ENCODE measurements at places on chromosomes 4 and X. TPM values are rescaled to one million over a fixed set of nuclear protein-coding genes. Genes with fewer than 3 reads are reported as not detected.

The AGTR2 gene
- total RNA-seq, result 35.0 TPM

GRCh38 chr4:27293831-27294230 is 433.2 kb downstream of the STIM2 start:
- DNase-seq, result no peak
- no peaks in the 10 kb centered on the region for H3K4me1 ChIP-seq
- H3K36me3 ChIP-seq, result no peaks in the 10 kb centered on the region
- H3K27me3 ChIP-seq, result no peaks in the 10 kb centered on the region
- no peak overlapping the region for H3K27ac ChIP-seq
- H3K4me3 ChIP-seq, result no peak overlapping the region

DNA sequence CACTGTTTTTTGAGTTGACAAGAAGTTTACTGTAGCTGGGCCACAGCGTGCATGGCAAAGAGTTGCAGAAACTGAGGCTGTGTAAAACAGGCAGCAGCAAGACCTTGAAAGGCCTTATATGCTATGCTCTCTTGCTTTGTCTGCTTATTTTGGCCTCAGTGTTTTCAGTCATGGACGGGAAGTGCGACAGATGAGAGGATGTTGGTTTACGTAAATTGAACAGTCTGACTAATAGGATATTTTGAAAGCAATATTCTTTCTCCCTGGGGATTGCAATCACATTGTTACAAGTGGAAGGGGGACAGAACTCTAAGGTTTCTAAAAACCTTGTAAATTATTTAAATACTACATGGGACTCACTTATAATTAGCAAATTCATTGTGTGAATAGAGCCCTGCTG is 32.2 kb upstream of the MAGEA10 start:
- no peak overlapping the region for H3K4me3 ChIP-seq
- no peaks in the 10 kb centered on the region for H3K36me3 ChIP-seq
- H3K27me3 ChIP-seq, result no peaks in the 10 kb centered on the region
- DNase-seq, result peak; percentile 8
- H3K4me1 ChIP-seq, result no peaks in the 10 kb centered on the region
- H3K27ac ChIP-seq, result no peak overlapping the region

- peak; percentile 70 for DNase-seq
- peaks cover 4% of the 10 kb centered on the region for H3K4me1 ChIP-seq
- H3K4me3 ChIP-seq, result no peak overlapping the region
- peaks cover 3% of the 10 kb centered on the region for H3K36me3 ChIP-seq
- H3K27ac ChIP-seq, result no peak overlapping the region
These were observed 82.2 kb downstream of the DCLK2 start for GRCh38 chr4:150160473-150160872.

DNA sequence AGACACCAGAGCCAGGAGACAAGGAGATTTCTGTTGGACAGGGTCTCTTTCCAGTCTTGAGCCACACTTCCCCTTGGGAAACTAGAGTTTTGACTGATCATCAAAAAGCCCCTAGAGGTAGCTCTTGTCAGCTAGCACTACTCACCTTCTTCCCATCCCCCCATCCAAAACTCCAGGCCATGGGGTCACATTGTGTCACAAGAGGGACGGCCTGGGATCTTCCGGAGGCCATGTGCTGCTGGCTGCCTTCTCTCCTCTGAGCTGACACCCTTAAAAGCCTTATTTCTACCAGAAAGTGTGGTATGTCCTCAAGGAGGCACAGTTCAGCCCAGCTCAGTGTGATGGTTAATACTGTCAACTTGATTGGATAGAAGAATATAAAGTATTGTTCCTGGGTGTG is 7.8 kb downstream of the PNMA3 start:
- H3K4me1 ChIP-seq, result no peaks in the 10 kb centered on the region
- H3K27ac ChIP-seq, result no peak overlapping the region
- no peak overlapping the region for H3K4me3 ChIP-seq
- no peaks in the 10 kb centered on the region for H3K27me3 ChIP-seq
